Esophagus squamous epithelium (tissue), 5 donors: ENCODE measurements at places on chromosomes 7 and 10.

DNA sequence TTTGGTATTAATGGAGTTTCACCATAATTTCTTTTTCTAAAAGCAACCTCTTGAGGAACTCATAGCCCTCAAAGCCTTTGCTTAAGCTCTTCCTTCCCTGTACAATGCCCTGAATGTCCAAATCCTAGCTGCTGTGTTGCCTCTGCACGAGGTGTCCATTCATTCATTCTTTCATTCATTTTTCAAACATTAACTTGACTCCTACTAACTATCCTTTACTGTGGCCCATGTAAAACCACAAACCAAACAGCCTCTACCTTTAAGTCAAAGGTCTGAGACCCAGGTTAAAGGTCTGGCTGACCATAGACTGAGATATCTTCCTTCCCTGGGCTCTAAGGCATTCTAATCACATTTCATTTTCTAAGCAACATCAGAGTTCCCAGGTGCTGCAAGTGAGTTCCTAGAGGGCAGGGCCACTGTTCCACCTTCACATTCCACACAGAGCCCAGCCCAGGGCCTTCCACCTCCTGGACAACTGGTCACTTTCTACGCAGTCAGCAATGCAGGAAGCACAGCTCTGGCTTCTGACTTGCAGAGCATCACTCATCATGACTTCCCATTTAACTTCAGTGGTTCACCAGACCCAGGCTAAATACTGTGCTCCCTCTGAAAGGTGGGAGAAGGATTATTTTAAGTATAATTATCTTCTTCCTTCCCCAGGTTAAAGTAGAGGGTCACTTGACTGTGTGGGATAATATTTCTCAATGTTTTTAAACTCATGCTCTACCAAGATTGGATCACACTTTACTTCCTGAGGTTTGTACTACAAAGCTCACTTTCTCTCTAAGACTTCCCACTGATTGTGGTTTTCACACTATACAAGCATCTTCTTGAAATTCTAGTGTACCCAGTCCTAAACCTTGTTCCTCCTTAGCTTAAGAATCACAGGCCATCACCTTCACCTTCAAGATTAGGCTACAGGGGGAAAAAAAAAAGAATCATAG lies 19.1 kb downstream of the ATXN7L1 start:
- no peak for DNase-seq

GRCh38 chr7:70619659-70620058 lies 512.3 kb upstream of the GALNT17 start:
- no peak for DNase-seq

GRCh38 chr7:22672846-22673680 lies 53.9 kb upstream of the IL6 start:
- no peak for DNase-seq

- no peak for DNase-seq
Measured at GRCh38 chr10:129811208-129811607, 152.9 kb downstream of the EBF3 start.

DNA sequence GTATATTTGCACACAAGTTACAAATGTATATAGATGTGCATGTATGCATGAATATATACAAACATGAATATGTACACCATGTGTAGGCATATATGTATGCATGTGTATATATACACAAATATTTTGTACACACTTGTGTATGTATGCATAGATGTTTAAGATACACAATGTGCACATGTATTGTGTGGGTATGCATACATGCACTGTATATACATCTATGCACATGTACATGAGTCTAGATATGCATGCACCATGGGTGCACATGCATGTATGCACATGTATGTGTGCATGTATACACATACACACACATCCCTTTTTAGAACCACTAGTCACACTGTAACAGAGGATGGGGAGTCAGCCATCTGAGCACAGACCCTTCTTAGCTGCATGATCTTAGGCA lies 249.4 kb downstream of the COBL start:
- no peak for DNase-seq

- no peak for DNase-seq
Measured at GRCh38 chr10:68156373-68157185, 47.3 kb downstream of the MYPN start.

DNA sequence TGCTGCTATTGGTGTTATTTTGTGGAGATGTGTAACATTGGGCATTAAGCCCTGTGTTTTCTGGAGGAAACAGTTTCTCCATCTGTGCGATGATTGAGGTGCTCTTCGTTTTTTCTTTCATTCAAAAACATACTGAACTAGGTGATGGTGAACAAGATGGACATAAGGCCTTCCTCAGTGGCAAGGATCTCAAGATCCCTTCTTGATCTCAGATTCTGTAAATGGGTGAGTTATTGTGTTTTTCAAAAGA lies 759 bp upstream of the ELAPOR2 start:
- no peak for DNase-seq

GRCh38 chr10:85857305-85857704 lies 509.3 kb downstream of the GRID1 start:
- DNase-seq: no peak

GRCh38 chr7:30965883-30966282 lies 2.1 kb downstream of the GHRHR start:
- DNase-seq: no peak

- DNase-seq: no peak
Measured at GRCh38 chr10:76769582-76769981, 868.0 kb downstream of the KCNMA1 start.

GRCh38 chr10:14578060-14578952 lies 196.4 kb downstream of the FAM107B start:
- no peak for DNase-seq

DNA sequence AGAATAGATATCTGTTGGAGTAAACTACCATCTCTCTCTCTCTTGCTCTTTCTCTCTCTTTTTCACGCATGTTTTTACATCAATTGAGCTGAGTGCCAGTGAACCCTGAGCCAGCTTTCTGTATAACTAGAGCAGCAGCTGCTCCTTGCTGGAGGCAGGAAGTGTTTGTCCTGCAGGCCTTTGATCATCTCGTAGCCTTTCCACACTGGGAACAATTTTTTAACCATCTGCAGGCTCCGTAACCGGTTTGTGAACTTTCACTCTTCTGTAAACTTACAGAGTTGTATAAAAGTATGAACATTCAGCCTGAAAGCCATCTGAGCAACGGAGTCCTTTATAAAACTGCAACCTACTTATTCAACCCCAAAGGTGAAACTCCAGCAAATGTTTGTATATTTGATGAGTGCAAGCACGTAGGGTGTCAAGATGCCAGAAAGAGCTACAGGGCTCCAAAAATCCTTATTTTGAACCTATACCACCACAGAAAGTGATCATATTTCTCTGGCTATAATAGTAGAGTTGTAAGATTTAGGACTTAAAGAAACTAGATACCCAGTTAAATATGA lies 162.8 kb upstream of the NFE2L3 start:
- DNase-seq: no peak

DNA sequence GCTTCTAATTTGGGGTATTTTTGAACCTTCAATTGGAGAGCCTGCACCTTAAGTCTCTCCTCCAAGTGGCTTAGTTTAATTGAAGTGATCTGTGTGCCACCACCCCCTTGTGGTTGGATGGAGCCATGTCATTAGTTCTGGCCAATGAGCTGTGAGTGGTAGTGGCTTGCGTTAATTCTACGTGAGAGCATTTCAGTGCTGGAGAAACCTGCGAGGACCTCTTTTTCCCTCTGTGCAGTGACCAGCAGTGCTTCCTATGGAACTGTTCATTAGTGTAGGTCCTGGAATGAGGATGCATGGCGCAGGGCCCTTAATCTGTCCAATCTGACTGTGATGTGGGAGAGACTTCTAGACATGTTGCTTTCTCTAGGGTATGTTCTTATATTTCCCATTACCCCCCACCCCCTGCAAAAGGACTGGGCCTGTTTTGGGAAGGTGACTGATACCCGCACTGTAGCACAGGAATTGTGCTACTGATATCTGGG lies 3.8 kb downstream of the HILPDA start:
- no peak for DNase-seq

GRCh38 chr7:67493366-67493765 lies 496.7 kb downstream of the TYW1 start:
- DNase-seq: no peak

GRCh38 chr10:120131183-120131582 lies 238.7 kb downstream of the SEC23IP start:
- no peak for DNase-seq

- no peak for DNase-seq
Measured at GRCh38 chr7:102286237-102287110, at the start of gene SH2B2. Gene SH2B2 (plus strand): TSS chr7:102286868. CDS start chr7:102300551, 13,683 bp downstream.

GRCh38 chr10:86225103-86225782 lies 141.4 kb downstream of the GRID1 start:
- DNase-seq: no peak

GRCh38 chr7:66036788-66037187 lies 38.8 kb upstream of the ASL start:
- no peak for DNase-seq

- DNase-seq: no peak
Measured at GRCh38 chr7:108146070-108146842, 16.1 kb upstream of the LAMB4 start.

GRCh38 chr7:150322114-150322832 lies 882 bp upstream of the LRRC61 start:
- no peak for DNase-seq

DNA sequence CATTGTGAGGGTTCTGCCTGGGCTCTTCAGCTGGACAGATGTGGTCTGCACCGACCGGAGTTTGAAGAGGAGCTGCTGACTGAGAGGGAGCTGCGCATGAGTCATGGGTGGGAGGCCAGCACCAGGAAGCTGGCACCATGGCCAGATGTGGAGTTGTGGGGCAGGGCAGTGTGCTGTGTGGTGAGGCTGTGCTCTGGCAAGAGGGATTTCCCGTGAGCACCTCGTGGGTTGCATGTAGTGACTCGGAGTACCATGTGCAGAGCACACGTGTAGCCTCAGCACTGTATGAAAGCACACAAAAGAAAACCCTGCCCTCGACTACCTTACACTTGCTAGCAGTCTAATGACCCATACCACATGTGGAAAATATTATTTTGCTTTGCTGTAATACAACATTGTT lies 103.4 kb downstream of the WNT2 start:
- DNase-seq: no peak

GRCh38 chr10:6589287-6590094 lies 9.4 kb upstream of the PRKCQ start:
- DNase-seq: no peak

- no peak for DNase-seq
Measured at GRCh38 chr7:131816391-131817007, 260.1 kb upstream of the PODXL start.

DNA sequence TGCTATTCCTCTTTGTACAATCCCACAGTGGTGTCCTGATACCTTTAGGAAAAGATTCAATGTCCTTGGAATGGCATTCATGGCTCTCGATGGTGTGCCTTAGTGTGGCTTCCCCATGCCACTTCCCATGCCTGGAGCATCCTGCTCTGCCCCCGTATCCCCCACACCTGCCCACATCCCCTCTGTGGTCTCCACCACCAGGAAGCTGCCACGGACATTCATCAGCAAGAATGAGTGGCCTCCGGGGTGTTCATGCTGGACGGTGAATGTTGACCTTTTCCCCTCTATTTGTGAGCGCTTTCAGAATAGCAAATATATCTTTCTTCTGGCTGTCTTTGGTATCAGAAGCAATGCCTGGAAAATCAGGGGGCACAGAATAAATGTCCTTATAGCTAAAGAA lies 262.0 kb upstream of the NRP1 start:
- DNase-seq: no peak

DNA sequence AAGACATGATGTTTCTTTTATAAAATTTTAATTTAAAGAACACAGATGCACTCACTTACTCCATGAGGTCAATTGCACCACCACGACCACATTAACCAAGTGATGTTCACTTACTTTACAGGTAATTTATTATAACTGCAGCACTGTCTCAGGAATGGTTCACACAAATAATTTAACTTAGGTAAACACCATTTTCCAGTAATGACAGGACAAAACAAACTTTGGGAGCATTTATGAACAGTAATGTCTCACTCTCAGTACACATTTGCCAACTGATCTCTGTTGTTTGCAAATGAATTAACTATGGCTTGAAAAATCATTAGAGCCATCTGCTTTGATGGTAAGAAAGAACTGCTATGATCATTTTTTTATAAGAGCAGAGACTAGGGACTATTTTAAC lies 150.4 kb downstream of the ETV1 start:
- DNase-seq: no peak

DNA sequence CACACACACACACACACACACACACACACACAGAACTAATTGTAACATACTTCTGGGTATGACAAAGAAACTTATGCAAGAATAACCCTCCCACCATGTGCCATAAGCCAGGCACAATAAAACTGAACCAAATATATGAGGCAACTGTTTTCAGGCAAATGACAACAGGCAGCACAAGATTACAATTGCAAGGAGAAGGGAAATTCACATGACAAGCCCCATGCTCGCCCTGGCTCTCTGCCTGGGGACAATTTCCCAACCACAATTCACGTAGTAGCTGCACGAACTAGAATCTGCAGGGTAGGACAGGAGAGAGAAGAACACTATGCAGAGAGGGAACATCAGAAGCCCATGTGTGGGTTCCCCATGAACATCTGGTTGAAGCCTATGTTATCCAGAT lies 143.3 kb downstream of the CALN1 start:
- no peak for DNase-seq
